GM12891 (cell line): ENCODE measurements at places on chromosomes 1 and 21.

DNA sequence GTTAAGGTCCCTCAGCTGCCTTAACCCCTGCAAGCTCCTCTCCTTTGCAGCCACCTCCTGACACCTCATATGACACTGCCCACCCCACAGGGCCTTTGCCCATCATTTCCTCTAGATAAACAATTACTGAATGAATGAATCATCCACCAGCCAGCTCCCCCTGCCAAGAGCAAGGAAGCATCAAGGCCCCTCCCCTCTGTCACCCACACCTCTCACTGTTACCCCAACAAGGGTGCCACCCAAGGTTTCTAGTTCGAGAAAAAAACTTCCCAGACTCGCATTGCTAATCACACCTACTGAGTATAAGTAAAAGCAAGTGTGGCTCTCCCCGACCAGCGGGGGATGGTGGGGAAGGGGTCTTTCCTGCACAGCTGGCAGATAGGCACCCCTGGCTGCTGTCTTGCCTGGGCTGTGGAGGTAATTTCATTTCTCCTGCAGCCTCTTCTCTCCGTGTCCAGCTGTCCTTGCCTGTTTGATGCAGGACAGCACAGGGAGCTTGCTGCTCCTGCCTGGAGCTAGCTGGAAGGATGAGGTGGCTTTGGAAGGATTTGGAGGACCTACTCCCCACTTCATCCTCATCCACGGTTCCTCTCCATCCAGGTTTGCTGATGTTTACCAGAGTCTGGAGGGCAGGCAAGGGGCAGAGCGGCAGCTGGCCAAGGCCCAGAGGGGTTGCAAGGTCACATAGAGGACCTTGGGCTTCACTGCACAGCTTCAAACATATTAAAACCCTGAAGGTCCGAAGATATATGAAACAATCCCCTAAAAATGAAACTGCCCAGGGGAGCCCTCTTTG is 33.1 kb upstream of the LBR start:
- no peak for DNase-seq

- no peak for DNase-seq
Measured at GRCh38 chr1:187655104-187655503, 826.4 kb downstream of the PLA2G4A start.

DNA sequence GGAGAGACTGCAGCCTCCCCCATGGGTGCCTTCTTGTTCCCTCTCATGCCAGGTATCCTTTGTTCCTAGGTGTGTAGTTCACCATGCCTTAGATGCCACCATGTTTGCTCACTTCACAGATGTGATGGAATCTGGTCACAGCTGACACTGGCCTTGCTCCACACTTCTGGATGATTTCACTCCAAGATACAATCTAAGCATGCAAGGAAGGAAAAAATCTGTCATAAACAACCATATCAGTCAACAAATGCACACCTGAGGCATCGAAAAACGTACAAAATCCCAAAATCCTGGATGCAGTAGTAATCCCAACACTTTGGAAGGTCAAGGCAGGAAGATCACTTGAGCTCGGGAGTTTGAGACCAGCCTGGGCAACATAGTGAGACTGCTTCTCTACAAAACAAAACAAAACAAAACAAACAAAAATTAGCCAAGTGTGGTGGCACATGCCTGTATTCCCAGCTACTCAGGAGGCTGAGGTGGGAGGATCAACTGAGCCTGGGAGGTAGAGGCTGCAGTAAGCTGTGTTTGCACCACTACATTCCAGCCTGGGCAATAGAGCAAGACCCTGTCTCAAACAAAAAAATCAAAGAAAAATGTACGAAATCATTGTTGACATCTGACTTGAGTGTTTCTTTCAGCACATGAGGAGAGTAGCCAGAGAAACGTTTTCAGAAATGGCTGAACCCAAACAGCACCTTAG is 17.1 kb upstream of the PTPRF start:
- DNase-seq = no peak

- DNase-seq = no peak
Measured at GRCh38 chr1:101044749-101045148, 19.2 kb upstream of the DPH5 start.

DNA sequence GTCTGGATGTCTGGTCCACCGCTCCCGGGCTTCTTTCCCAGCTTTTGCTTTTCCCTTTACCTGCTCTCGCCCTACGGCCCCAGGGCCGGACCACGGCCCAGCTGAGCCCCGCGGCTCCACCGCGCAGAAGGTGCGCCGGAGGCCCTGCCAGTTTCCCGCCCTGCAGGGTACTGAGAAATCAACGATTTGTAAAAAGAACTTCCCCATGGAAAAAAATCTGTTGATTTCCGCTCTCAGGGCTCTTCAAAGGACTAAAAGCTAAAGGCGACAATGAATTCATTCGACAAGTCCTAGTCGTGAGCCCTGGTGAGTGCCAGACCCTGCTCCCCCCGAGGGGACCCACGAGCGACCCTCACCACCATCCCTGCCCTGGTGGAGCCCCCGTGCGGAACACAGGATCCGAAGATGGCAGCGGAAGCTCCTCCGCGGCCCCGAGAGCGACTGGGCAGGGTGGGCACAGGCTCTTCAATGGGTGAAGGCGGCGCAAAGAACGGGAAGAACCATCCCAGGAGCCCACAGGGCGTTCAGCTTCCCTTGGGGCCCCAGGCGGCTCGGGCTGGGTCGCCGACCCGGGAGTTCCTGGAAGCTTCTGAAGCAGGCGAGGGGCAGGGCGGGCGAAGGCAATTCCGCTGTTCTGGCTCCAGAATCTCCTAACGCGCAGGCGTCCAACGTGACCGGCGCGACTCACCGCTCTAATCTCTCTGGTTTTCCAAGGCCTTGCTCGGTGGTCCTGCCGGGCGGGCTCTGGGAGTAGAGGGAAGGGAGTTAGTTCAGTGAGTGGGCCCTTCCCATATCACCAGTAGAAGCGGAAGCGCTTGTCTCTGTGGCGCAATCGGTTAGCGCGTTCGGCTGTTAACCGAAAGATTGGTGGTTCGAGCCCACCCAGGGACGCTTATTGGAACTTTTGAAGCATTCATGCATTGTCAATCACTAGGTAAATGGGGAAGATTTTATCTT is 6.6 kb upstream of the RNU1-2 start:
- no peak for DNase-seq

GRCh38 chr1:201636510-201636971 is 97.6 kb downstream of the NAV1 start:
- no peak for DNase-seq
